NCI-H1436 treated with DMSO at 0.1 percent for 48 hours (cell line): ENCODE measurements at places on chromosomes 3 and 15.

- no peak for DNase-seq
These were observed 241.6 kb downstream of the UACA start for GRCh38 chr15:70521576-70522322.

GRCh38 chr15:57223887-57224286 is 152.4 kb upstream of the CGNL1 start:
- no peak for DNase-seq

DNA sequence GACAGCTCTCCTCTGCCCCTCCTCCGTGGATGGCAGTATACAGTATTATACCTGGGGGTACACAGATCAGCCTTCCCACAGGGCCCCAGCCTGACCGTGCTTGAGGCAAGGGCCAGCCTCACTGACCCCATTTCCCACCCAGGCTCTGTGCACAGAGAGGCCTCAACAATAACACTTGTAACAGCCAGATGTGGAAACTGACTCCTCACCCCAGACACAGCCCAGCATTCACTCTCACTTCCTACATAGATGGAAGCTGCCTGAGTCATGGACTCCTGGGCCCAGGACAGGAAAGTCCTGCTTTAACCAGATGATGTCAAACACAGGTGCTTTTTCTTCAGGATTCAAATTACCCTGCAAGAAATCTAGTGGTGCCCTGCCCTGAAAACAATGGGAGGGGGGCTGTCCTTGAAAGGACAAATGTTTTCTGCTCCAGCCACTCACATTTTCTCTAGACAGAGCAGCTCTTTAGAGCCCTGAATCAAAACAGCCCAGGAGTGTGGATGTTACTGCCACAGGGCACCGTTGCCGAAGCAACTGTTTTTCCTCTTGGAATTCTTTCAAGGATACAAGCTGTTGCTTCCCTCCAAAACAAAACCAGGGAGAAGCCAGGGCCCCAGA is 16.4 kb downstream of the CCDC12 start:
- DNase-seq, result no peak

DNA sequence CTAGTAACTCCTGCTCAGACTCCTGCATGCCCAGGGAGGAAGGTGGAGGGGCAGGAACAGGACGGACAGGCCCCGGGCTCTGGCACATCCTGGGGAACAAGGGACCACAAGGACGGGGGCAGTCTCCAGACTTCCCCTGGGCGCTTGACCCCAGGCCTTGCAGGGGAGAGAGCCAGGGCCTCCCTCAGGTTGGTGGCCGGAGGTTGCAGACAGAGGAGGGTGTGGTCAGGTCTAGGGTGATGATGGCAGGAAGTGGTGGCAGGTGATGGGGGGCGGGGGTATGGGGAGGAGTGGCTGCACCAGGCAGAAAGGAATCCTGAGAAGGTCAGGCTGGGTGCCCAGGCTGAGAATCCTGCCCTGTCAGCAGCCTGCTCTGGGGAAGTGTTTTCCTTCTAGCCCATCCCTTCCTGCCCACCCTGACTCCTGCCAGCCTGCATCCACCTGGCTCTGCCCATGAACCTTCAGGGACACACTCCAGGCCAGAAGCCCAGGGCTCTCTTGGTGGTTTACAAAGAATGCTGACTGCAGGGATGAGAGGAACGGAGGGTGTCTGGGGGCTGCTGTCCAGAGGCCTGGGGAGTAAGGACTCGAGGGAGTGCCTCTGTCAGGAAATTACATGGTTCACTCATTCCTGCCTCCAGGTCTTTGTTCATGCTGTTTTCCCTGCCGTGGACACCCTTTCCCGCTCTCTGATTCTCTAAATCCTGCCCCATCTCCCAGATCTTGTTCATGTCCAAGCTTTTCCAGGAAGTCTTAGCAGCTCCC is 15.8 kb downstream of the LOXL1 start:
- DNase-seq, result no peak

- no peak for DNase-seq
These were observed 37.1 kb upstream of the ARNT2 start for GRCh38 chr15:80367094-80367493.

- DNase-seq, result no peak
These were observed 29.6 kb downstream of the MGLL start for GRCh38 chr3:127792541-127793292.

DNA sequence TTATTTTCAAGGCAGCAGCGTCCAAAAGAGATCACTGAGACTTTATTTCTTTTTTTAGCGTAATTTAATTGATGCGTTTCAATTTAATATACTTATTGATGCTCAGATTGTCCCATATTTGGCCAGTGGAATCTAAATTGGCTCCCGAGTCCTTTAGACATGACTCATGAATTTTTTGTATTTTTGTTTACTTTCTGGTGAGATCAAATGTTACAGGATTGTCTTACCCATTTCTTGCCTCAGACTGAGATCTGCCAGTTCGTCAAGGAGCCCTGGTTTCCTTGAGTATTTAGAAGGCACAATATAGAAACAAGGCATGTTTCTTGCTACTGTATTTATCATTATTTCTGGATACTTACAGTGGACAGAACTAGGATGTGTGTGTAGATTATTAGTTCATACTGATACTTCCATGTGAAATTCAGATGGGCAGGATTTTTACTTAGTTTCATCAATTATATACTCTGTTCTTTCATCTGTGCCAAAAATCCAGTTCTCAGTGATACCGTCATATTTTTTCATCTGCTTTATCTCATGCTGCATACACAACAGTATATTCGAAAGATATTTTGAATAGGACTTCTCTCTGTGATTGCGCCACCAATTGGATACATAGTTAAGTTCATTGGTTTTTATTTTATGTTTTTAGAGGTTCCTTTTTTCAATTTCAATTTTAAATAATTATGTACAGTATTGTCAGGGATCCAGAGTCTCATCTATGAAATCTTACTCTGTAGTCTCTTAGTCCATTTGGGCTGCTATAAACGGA is 436.9 kb upstream of the C2CD4B start:
- no peak for DNase-seq

GRCh38 chr15:38479756-38480155 is 25.8 kb downstream of the FAM98B start:
- no peak for DNase-seq

- DNase-seq, result no peak
These were observed 66.7 kb downstream of the FILIP1L start for GRCh38 chr3:100047455-100048141.

GRCh38 chr3:152524198-152525140 is 255.7 kb downstream of the MBNL1 start:
- DNase-seq, result no peak

GRCh38 chr15:45812200-45812599 is 177.4 kb downstream of the SQOR start:
- no peak for DNase-seq

- no peak for DNase-seq
These were observed 515.6 kb downstream of the ZIC1 start for GRCh38 chr3:147924755-147925154.

DNA sequence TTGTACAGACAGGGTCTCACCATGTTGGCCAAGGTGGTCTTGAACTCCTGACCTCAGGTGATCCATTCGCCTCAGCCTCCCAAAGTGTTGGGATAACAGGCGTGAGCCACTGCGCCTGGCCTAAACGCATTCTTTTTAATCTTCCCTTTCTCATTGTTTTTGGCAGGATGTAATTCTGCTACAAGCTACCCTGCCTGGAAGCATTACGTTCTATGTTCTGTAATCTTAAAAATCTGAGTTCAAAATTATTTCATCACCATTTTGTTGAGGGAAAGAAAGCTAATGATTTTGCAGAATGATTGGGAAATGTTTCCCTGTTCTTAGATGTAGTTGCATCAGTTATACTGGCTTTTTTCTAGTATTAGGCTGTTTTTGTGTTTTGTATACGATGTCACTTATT is 71.5 kb downstream of the RGMA start:
- DNase-seq, result no peak

DNA sequence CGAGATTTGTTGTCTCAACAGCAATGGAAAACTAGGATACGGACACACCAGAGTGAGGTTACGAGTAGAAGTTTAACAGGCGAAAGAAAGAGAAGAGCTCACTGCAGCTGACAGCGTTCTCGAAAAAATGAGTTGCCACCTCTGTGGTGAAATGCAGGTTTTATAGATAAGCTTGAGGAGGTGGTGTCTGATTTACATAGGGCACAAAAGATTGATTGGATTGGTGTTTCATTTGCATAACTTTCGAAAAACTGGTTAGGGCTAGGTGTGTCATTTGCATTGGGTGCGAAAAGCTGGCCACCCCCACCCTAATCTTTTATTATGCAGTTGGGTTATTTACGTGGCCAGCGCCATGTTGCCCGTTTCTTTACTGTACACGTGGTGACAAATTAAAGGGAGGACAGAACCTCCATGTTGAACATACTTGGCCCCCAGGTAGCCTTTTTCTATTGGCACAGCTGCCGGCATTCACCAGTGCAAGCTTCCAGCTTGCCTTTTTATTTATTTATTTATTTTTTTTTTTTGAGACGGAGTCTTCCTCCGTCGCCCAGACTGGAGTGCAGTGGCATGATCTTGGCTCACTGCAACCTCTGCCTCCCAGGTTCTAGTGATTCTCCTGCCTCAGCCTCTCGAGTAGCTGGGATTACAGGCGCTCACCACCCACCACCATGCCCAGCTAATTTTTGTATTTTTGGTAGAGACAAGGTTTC is 8.3 kb downstream of the IFT122 start:
- no peak for DNase-seq

GRCh38 chr3:25380222-25380739 is 47.8 kb upstream of the RARB start:
- no peak for DNase-seq

- DNase-seq, result no peak
These were observed 261.3 kb downstream of the RPLP1 start for GRCh38 chr15:69713726-69714559.

GRCh38 chr3:179027326-179027900 is 44.2 kb downstream of the ZMAT3 start:
- no peak for DNase-seq

DNA sequence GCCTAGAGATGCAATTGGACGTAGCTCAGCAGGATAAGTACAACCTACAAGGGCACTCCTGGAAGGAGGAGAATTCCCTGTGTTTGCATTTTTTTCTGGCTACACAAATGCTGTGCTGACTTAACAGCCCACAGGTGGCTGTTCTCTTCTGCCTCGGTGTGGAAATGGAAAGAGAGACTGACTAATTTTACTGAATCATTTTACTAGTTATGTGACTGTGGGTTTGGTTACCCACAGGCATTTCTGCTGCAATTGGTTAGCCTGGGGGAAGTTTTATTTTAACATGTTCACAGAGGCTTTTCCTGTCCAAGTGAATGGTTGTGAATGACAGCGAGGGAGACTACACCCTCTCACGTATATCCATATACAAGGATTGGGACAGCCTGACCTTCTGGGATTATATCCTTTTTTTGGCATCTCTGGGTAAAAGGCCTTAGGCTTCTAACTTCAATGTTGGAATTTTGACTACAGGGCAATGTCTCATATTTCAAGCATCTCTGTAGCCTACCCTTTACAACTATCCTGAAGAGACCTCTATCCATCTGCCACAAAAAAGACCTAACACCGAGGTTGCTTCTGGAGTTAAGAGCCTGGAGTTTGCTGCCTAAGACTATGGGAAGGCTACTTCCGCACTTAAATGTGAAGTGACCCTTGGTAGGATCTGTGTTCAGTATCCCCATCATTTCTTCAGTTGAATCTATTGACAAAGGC is 67.2 kb upstream of the TP63 start:
- no peak for DNase-seq

DNA sequence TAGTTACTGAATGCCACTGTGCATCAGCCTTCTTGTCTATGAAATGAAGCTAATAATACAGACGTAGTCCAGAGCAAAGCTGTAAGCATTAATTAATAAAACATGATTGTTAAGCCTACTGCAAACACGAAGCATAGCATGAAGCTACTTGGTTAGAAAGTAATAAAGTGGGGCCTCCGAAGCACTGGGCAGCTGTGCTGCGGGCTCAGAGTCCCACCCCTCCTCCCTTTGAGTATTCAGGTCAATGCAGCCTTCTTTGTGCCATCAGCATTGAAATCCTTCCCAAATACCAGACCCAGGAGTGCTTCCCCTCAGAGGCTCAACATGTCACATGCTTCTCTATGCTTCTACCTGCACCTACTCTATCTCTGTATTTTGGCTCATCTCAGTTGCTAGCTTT is 1112.6 kb downstream of the IGSF11 start:
- DNase-seq, result no peak

- no peak for DNase-seq
These were observed 28.4 kb upstream of the PIK3CB start for GRCh38 chr3:138862924-138863775.

- no peak for DNase-seq
These were observed 229.7 kb upstream of the EIF1B start for GRCh38 chr3:40079847-40080240.

- no peak for DNase-seq
These were observed 40.9 kb upstream of the LARS2 start for GRCh38 chr3:45347315-45348000.

- DNase-seq, result no peak
These were observed 49.2 kb upstream of the NMD3 start for GRCh38 chr3:161171639-161172552.

DNA sequence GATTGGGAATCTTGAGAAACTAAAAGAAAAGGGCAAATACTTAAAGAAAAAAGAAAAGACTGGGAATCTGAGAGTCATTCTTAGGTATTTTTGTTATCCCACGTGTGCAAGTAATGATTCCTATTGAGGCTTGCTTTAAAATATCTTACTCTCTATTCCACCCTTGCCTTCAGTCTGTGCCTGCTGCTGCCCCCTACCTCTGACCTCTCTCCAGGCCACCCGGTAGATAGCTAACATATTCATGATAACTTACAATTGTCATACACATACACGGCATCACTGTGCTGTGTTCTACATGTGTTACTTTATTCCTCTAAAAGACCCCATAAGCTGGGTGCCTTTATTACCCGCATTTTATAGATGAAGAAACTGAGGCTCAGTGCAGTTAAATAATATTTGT is 27.8 kb upstream of the ATP13A3 start:
- DNase-seq, result no peak

GRCh38 chr3:135100366-135100765 is 305.3 kb downstream of the EPHB1 start:
- peak; percentile 17 for DNase-seq

GRCh38 chr3:152293347-152294006 is 24.7 kb downstream of the MBNL1 start:
- no peak for DNase-seq

DNA sequence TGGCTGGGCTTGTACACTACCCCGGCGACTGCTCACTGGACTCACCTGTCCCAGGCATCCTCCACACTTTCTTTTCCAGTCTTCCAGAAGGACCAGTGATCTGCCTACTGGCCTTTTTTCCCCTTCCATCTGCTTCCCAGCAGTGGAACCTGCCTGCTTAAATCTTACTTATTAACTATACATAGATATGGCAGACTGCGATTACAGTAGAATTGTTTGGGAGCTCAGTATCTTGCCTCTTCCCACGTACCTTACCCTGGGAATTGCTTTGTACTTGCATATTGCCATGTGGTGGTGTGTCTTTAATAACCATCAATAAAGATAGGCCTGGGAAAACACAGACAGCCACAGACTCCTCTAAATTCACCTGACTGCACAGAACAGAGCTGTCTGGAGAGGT is 11.8 kb upstream of the HES1 start:
- no peak for DNase-seq

- no peak for DNase-seq
These were observed 37.1 kb downstream of the SEC22C start for GRCh38 chr3:42544492-42545283.
